ENCODE measurements at places on chromosomes 13 and 19.

DNA sequence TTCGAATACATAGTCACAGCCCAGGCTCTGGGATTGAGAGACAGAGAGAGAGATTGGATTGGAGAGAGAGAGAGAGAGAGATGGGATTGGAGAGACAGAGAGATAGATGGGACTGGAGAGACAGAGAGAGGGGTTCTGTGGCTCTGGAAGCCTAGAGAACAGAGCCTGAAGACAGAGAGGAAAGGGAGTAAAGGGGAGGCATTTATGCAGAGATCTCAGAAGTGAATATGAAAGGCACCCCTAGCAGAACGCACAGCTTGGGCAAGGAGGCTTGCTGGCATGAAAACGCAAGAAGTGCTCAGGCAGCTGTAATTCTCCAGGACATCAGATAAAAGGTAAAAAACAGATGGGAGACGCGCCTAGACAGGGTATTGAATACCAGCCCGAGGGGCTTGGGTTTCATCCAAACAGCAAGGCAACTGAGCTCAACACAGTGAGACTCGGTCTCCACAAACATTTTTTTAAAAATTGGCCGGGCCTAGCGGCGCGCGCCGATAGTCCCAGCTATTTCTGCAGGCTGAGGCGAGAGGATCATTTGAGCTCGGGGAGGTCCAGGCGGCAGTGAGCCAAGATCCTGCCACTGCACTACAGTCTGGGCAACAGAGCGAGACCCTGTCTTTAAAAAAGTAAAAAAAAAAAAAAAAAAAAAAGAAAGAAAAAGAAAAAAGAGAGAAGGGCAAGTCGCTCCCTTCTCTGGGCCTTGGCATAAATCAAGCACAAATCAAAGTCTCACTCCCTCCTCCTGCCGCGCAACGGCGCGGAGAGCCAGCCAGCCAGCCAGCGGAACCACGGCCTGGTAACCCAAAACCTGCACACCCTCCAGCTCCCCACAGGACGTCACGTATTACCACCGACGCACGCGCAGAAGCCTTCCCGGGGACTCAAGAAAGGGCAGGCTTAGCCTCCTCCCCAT is 774 bp upstream of the PPP2R1A start:
- DNase-seq, result no peak

DNA sequence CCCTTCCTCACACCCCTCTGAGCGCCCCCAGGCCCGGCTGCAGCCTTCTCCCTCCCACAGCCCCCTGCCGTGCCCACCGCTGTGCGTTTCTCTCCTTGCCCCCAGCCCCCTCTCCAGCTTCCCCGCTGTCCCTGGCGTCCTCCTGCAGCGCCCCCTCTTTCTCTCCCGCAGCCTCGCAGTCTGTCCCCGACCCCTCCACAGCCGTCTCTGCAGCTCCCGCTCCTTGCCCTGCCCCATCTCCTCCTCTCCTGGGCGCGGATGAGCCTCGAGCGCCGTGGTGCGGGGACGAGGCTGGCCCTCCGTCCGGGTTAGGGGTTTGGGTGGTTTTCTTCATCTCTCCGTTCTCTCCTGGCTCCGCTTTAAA is 1.1 kb downstream of the KMT5C start:
- no peak for DNase-seq

GRCh38 chr13:32951580-32951979 is 64.6 kb upstream of the KL start:
- DNase-seq, result no peak

DNA sequence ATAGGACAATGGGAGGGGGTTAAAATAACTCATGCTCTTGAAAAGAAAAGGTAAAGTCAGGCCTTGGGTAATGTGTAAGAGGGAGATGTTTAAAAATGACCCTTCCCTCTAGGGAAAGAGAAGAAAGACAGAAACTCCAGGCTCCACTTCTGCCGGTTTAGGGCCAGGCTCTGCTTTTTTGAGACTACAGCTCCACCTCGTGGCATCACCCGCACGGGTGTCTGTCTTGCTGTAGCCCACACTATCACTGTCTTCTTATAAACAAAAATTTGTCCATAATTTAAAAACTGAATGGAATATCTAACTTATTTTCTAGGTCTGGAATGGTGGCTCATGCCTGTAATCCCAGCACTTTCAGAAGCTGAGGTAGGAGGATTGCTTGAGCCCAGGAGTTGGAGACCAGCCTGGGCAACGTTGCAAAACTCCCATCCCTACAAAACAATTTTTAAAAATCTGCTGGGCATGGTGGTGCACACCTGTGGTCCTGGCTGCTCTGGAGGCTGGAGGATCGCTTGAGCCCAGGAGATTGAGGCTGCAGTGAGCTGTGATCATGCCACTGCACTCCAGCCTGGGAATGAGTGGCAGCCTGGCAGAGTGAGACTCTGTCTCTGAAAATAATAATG is 65.1 kb upstream of the GTF3A start:
- peak; percentile 22 for DNase-seq

GRCh38 chr19:4988770-4989251 is 19.9 kb downstream of the KDM4B start:
- DNase-seq, result peak; percentile 84

- DNase-seq, result no peak
These were observed 31.4 kb upstream of the MTIF3 start for GRCh38 chr13:27481766-27482165.

- no peak for DNase-seq
These were observed 446.4 kb downstream of the GPC6 start for GRCh38 chr13:93672996-93673395.
